ENCODE measurements at places on chromosomes 5 and 9.

DNA sequence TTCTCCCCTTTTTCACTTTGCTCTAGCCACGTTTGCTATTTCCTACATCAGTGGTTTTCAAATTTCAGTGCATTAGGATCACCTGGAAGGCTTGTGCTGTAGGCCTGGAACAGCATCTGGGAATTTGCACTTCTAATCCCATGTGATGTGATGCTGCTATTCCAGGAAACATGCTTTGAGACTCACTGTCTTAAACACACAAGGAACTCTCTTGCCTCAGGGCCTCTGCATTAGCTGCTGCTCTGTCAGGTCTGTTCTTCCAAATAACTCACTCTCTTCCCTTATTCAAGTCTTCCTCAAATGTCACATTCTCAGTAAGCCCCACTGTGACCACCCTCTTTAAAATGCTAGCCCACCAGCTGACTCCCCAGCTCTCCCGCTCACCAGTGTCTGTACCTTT, 204.0 kb downstream of the DNAH5 start:
- DNase-seq: no peak

DNA sequence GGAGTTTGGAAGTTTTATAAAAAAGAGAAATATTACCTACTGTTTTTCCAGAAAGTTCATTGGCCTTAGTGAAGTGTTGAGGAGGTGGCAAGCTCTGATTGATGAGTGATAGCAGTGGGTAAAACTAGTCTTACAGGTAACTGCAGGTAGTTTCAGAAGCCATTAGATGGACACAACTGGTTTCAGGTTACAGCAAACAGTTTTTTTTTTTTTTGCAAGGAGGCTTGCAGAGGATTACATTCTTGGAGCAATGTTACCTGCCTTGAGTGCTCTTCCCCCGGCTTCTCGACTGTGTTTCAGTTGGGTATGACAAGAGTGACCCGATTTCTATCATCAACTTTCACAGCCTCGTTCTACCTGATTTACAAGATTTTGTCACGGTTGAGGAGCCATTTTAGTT, 333.4 kb downstream of the YTHDC2 start:
- no peak for DNase-seq

DNA sequence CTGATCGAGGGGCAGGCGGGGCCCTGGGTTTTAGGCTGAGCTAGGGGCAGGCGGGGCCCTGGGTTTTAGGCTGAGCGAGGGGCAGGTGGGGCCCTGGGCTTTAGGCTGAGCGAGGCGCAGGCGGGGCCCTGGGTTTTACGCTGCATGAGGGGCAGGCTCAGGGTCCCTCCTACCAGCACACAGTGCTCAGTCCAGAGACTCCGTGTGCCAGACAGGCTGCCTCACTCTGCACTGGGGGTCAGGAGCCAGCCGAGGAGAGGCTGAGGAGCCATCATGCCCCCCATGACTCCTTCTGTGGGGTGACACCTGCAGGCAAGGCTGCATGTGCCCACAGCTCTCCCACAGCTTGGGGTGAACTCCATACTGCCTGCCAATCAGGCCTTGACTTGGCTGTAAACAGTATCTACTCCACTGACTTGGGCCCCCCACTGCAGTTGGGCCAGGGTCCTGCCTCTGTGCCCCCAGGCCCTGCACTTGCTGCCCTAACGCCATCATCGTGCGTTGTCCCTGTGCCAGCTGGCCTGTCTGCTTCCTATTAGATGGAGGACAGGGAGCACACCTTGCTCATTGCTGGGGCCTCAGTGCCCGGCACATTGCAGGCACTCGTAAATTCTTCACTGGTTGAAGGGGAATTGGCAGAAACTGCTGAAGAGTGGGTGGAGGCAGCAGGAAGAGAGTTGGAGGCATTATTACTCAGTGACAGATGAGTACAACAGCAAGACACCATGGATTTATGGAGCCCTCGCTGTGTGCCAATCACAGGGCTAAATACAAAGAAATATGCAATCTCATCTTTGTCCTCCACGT, 78.6 kb downstream of the AMBP start:
- no peak for DNase-seq

GRCh38 chr5:58675341-58675740, 92.5 kb downstream of the RAB3C start:
- DNase-seq: no peak

DNA sequence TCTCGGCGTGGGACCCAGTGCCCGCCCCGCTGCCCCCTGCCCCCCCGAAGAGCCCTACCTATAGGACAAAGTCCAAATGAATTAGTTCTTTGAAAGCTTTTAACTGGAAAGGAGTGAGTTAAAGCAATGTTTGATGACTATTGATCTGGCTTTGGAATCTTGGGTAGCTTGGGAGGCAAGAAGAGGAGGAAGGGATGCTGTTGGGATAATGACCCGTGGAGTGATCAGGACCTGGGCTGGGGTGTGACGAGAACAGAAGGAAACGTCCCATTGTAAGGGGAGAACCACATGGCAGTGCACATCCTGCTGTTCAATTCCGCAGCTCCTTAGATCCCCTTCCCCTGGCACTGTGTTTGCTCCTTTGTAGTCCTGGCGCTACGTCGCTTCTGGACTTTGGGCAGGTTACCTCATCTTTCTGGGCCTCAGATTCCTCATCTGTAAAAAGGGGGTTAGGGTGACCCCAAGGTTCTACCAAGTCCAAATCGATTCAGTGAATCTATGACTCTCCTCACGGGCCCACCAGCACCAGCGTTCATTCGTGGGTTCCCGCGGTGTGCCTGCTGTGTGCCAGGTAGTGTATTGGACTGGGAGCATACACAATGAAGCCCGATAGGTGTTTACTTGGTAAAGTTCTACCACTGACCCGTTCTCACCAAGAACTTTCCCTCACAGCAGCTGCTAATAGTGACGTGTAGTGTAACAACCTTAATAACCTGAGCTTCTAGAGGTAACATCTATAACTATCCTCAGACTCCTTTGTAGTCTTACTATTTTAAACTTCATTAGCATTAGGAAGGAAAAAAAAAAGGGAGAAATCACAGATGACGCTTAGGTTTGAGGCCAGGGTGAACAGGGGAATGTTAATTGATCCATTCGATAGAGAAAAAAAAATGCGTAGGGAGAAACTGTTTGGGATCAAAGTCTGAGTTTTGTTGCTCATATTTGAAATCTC, 1.1 kb upstream of the NADK2 start:
- DNase-seq: no peak

DNA sequence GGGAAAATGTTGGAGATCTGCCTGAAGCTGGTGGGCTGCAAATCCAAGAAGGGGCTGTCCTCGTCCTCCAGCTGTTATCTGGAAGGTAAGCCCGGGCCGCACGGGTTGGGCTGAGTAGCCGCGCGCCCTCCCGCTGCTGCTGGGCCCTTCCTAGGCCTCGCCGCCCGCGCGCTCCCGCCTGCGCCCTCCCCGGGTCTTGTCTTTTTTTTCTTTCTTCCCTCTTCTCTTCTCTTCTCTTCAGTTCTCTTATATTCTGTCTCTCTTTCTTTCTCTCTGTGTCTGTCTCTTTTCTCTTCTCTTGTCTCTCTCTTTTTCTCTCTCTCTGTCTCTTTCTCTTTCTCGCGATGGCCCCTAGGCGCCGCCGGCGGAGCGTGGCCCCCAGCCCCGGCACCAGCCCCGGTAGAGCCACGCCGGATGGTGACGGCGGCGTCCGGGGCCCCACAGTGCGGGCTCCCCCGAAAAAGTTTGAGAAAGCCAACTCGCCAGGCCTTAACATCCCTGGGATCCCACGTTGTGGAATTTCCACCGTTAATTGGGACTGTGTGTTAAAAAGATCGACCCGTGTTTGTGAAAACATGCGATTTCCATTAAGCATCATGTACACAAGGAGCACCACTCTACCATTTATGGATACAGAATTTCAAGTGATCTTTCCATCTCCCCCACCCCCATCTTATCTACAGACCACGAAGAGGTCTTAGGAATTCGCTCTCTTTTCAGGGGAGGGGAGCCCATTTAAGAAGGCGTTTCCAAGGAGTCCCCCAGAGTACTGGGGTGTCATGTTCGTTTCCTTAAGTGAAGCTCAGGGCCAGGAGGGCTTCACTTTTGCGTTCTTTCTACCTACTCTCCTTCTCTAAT, 616 bp downstream of the ABL1 start:
- peak; percentile 58 for DNase-seq

DNA sequence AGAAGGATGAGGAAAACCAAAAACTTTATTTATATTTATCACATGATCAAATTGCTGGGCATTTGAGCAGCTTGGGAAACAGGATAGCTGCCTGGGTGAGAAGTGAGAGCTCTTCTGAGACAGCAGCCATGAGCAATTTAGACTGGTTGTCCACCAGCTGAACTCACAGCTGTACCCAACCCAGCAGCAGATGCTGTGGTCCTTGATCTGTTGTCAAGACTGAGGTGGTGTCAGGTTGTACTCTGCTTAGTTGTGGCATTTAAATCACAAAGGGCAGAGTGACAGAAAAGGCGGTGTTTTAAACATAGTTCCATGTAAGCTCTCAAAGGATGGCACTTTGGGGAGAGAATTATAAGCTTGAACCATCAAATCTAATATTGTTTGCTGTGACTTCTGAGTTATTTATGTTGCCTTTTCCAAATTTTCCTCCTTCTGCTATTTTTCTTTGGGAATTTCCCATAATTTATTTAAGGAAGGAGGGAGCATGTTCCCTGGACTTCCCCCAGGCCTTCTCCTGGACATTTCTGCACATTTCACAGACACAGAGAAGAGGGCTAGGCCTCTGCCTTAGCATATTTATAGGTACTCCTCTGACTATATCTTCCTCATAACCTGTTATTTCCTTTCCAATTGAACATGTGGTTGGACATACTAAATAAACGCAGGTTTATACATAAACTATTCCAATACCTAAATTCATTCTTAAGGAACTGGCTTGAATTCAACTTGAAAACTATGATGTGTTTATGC, 117.7 kb upstream of the FER start:
- no peak for DNase-seq

- DNase-seq: peak; percentile 85
These were observed 661.6 kb upstream of the C9orf72 start for GRCh38 chr9:28234894-28235277.

DNA sequence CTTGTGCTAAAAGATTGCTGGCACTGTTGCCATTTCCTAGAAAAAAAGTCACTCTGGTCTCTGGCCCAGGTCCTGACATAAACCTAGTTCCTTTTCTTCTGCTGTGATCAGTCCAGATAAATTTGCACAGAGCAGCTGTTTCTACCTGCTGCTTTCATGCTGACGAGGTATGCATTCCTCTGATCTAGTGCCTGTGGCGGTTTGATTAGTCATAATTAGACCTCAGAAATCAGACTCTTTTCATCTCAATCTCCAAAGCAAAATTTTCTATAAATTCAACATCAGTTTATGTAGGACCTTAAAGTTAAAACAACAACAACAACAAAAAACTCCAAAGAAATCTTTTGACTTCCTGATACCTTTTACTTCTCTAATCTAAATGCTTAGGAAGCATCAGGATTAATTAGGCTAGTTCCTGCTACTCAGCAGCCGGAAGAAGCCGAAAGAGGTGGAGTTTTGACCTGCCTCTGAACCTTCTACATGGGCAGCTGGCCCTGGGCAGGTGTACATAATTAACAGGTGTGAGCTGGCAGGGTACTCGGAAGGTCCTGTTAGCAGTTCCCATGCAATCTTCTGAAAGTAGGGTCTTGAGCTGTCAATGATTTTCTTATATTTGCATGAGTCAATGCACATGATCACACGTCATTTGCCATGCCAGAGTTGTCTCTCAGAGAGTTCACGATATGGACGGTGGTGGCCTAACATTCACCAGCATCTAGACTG, 83.3 kb upstream of the CCDC112 start:
- no peak for DNase-seq

DNA sequence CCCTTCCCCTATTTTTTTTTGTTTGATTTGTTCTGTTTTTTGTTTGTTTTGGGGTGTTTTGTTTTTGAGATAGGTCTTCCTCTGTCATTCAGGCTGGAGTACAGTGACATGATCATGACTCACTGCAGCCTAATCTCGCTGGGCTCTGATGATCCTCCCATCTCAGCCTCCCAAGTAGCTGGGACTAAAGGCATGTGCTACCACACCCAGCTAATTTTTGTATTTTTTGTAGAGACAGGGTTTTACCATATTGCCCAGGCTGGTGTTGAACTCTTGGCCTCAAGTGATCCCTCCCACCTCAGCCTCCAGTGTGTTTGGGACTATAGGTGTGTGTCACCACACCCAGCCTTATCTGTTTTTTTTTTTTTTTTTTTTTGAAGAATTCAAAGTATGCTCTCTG, 605.4 kb downstream of the DNAH5 start:
- no peak for DNase-seq

- peak; percentile 34 for DNase-seq
These were observed 24.7 kb upstream of the CETN3 start for GRCh38 chr5:90434116-90434714.

DNA sequence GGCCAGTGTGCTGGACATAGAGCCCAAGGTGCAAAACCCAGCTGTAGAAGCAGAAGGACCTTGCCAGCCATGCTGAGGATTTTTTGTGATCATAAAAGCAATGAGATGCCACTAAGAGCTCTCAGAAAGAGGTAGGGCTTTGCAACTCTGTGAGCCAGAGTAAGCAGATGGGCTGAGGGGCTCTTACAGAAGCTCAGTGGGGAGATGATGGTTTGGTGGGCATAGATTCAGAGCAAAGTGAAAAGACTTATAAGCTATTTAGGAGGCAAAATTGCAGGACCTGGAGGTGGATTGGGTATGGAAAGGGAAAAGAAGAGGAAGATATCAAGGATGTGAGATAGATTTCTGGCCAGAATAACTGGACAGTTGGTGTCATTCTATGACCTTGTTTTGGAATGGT, 302.0 kb downstream of the NTRK2 start:
- DNase-seq: no peak

- DNase-seq: no peak
These were observed 64.6 kb downstream of the NEURL1B start for GRCh38 chr5:172705576-172706084.

DNA sequence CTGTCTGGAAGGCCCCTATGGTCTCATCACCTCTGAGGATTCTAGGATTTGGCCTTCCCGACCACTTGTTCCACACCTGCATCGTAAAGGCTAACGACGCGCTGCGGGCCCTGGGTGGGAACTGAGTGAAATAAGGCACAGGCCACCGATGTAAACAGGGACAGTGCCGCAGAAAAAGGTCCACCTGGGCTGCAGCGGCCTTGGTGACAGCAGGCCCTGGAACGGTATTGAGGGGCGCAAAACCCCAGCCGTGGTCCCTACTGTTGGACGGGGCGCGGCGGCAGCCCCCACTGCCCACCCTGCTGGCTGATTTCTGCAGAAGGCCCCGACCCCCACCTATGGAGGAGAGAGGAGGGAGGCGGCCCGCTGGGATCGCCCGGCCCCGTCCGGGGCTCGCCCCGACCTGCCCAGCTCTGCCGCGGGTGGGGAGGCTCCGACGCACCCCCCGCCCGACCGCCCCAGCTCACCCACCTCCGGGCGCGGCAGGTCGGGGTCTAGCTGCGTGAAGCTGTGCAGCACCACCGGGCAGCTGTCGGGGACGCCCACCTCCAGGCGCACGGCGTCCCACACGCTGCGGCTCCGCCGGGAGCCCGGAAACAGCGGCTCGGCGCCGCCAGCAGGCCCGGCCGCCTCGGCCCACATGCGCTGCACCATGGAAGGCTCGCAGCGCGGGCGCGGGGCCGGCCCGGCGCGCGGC, 391 bp downstream of the RALGDS start:
- no peak for DNase-seq
